ENCODE measurements at places on chromosomes 1 and 21.

DNA sequence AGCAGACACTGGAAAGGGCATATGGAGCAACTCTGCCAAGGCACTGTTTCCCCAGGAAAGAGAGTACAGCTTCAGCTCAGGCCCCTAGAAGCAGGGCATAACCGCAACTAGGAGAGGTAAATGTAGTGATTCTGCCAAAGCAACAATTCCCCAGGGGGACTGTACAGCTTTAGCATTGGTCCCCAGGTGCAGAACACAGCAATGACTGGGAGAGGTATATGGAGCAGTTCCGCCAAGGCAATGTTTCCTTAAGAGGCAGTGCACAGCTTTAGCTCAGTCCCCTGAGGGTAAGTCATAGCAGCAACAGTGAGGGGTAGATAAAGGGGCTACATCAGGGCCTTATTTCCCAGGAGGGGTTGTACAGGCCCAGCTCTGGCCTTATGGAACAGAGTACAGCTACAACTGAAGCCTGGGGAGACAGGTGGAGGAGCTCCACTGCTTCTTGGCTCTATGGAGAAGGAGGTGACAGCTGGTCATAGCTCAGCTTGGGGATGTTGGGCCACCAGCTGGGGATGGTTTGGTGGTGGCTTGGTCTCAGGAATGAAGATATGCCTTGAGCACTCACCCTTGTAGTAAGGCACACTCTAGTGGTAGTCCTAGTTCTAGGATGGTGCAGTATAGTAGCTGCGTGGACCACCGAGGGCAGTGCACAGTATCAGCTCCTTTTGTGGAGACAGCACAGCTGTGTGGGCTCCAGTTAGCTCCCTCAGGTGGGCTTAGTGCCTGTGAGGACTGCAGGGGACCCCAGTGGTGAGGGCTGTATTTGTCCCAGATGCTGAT, 582.7 kb downstream of the PTPRC start:
- no peak for DNase-seq

- no peak for DNase-seq
Measured at GRCh38 chr1:40059960-40060750, 19.6 kb downstream of the CAP1 start.

- no peak for DNase-seq
Measured at GRCh38 chr21:45588871-45589491, 46.7 kb upstream of the SLC19A1 start.

- DNase-seq: no peak
Measured at GRCh38 chr1:183673605-183674323, 20.6 kb upstream of the APOBEC4 start.

DNA sequence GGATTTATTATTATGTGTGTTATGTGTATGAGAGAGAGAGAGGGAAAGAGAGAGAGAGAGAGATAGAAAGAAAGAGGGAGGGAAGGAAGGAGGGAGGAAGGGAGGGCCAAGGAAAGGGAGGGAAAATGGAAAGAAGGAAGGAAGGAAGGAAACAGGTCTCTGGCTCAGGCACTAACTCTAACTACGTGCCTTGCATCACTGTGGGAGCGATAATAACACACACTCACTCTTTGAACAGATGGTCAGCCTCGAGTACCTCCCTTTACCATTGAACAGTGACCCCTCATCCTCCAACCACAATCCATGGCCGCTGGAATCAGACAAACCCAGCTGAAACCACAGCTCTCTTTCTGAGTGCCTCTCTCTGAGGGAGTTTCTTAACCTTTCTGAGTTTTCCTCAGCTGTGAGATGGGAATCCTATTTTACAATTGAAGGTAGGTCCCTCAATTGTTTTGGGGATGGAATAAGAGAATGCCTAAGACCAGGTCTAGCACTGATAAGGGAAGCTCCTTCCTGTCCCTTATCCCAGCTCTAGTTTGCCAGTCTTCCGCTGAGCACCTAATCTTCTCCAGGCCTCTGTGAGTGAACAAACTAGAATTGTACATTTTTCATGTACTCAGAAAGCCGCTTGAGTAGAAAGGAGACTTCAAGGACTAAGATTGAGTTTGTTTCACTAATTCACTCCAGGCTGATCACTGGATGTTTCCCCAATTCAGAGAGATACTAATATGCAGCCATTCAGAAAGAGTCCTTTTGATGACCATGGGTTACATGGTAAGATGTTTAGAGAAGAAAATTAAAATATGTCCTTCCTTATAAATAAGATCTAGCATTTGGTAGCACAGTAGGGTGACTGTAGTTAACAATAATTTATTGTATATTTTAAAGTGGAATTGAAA, 62.8 kb downstream of the IRF2BP2 start:
- DNase-seq: no peak

GRCh38 chr21:45539046-45539795, 3.0 kb downstream of the SLC19A1 start:
- no peak for DNase-seq

GRCh38 chr1:113255720-113256347, 134.5 kb upstream of the MAGI3 start:
- DNase-seq: no peak

- DNase-seq: no peak
Measured at GRCh38 chr1:43319766-43320165, 17.9 kb upstream of the MPL start.

DNA sequence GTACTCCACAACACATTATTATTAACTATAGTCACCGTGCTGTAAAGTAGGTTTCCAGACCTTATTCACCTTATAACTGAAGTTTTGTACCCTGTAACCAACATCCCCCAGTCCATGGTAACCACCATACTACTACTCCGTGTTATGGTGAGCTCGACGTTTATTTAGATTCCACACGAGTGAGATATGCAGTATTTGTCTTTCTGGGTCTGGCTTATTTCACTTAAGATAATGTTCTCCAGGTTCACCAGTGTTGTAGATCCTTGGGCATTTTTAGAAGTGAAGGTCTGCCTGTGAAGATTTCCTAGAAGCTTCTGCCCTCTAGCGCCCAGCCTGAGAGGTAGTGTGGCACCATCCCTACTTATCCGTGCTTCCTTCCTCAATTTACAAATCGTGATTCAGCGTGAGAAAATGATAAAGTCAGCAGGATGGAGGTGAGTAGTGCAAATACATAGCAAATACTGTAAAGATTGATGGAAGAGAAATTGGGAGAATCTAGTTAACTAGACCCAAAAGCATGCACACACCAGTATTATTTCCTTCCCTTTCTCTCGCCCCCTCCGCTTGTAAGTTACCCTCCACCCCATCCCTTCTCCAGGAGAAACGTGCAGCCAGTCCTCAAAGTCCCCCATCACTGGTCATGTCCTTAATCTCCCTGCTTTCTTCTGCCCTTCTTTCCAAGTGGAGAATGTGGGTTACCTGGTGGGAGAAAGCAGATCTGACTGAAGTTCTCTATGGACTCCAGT, 36.0 kb upstream of the DISC1 start:
- peak; percentile 26 for DNase-seq

DNA sequence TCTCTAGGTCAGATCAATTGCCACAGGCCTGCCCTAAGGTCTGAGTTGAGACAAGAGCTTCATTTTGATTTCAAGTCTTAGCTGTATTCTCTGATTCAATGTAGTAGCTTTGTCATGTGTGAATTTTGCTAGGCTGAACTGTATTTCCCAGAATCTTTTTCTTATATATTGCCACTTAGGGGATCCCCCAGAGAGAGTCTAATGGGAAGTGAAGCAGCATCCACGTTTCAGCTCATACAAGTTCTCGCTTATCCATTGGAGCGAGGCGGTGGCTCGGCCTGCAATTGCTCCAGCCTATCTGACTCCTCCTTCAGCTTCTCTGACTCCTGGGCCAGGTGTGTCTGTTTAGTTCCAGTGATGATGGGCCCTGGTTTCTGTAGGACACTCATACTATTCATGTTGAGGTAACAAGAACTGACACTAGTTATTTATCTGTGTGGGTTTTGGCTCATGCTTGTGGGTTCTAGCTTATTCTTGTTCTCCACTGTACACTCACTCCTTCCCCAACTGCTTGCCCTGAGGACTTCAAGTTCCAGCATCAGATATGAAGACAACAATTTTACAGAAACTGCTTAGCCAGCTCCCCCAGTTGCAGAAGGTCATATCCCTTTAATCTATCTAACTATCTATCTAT, 48.2 kb downstream of the TBX19 start:
- DNase-seq: no peak

- DNase-seq: no peak
Measured at GRCh38 chr1:2585318-2586092, 1.1 kb upstream of the PRXL2B start.

GRCh38 chr1:46002551-46003150, 129.8 kb downstream of the PIK3R3 start:
- no peak for DNase-seq

DNA sequence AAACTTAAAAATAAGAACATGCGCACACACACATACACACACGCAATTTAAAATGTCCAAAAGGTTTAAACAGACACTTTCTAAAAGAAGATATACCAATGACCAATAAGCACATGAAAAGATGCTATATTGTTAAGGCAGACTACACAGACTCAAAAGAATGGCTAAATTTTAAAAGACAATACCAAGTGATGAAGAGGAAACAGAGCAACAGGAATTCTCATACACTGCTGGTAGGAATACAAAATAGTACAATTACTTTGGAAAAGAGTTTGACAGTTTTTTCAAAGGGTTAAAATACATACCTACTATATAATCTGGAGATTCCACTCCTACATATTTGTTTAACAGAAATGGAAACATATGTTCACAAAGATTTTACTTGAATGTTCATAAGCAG, 239.6 kb upstream of the SAMSN1 start:
- DNase-seq: no peak

- no peak for DNase-seq
Measured at GRCh38 chr1:95201905-95202304, 32.1 kb upstream of the RWDD3 start.

- no peak for DNase-seq
Measured at GRCh38 chr1:208748387-208749165, 504.4 kb upstream of the PLXNA2 start.

DNA sequence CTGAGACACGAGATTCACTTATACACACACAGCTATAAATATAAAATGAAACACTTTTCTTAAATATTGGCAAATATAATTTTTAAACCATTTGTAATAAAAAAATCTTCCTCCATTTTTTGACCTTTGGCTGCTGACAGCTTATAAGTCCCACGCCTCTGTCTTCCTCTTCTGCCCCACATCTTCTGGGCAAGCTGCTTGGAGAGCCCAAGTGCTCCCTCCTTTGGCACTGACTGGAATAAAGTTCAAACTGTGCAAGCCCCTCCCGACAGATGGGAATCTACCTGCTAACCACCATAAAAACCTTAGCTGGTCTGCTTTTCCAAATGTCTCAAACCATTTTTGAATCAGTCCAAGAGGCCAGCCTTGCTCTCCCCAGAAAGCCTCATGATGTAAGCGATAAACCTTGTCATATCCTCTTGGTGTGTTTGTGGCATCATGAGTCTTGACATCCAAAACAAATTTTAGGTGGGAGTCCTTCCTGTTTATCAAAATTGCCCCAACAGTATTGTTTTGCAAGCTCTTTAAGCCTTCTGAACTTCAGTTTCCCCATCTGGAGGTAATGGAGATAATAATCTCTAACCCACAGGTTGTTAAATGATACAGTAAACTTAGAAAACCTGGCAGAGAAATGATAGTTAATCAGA, 99.8 kb downstream of the SNX7 start:
- no peak for DNase-seq

- DNase-seq: no peak
Measured at GRCh38 chr1:62301726-62302390, 17.4 kb downstream of the KANK4 start.

DNA sequence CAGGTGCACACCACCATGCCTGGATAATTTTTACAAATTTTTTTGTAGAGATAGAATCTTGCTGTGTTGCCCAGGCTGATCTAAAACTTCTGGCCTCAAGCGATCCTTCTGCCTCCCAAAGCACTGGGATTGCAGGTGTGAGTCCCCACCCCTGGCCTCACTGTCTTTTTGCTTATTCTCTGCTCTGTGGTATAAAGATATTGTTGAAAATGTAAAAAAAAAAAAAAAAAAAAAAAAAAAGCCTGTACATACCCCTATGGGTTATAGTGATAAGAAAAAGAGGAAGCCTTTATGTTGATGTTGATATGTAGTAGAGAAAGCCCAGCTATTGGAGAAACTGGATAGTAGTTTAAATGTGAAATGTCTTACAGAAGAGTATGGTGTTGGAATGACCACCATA, 125.8 kb downstream of the XPR1 start:
- no peak for DNase-seq

DNA sequence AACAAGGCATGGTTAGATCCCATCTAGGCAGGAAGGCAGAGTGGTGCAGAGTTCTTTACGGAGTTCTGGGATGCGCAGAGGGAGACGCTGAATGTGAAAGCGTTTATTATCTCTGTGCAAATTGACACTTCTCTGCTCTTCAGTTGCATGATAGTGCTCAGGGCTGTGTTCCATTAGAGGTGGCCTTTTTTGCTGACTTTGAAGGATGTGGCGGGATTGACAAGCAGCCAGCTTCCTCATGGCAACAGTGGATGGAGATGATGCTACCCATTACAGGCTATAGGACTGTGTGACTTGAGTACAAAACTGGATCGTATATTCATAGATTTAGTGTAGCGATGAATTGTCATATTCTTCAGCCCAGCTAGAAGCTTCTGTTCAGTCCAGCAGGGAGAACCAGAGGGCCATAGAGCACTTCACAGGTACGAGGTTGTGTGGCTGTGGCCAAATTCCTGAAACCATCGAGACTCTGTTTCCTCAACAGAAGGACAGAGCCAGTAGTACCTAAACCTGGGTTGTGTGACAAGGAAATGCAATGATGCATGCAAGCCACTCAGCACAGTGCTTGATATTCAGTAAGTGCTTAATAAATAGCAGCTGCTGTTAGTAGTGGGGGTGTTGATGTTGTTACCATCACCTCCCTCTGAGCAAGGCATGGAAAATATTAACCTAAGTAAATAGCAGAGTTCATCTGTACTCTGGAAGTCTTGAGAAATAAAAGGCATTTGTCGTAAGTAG, 430.0 kb upstream of the KAZN start:
- DNase-seq: peak; percentile 10

GRCh38 chr1:53438427-53439336, 20.5 kb upstream of the DMRTB1 start:
- no peak for DNase-seq

DNA sequence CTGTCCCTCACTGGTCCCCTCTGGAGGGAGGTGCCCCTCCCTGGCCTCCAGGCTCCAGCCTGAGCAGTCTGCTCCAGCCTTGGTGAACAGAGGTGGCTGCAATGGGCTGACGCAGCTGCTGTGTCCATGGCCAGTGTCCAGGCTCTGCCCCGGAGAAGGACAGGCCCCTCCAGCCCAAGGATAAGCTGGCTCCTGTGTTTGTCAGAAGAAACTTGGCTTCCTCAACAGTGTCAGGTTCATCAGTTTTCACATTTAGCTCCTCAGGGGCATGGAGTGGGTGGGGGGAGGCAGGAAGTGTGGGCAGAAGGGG, 402.8 kb downstream of the MATN1 start:
- DNase-seq: no peak

- no peak for DNase-seq
Measured at GRCh38 chr1:237187842-237188241, 145.9 kb downstream of the RYR2 start.

Measured in epithelial cell of proximal tubule (primary cell).